ENCODE measurements at places on chromosomes 12 and 14.
A peak's percentile ranks its signal among the peaks of the same experiment; 100 is the strongest.

GRCh38 chr14:92480856-92481255 is 32.7 kb upstream of the RIN3 start:
- DNase-seq = no peak

GRCh38 chr12:127911291-127911690 is 355.7 kb upstream of the TMEM132C start:
- no peak for DNase-seq

DNA sequence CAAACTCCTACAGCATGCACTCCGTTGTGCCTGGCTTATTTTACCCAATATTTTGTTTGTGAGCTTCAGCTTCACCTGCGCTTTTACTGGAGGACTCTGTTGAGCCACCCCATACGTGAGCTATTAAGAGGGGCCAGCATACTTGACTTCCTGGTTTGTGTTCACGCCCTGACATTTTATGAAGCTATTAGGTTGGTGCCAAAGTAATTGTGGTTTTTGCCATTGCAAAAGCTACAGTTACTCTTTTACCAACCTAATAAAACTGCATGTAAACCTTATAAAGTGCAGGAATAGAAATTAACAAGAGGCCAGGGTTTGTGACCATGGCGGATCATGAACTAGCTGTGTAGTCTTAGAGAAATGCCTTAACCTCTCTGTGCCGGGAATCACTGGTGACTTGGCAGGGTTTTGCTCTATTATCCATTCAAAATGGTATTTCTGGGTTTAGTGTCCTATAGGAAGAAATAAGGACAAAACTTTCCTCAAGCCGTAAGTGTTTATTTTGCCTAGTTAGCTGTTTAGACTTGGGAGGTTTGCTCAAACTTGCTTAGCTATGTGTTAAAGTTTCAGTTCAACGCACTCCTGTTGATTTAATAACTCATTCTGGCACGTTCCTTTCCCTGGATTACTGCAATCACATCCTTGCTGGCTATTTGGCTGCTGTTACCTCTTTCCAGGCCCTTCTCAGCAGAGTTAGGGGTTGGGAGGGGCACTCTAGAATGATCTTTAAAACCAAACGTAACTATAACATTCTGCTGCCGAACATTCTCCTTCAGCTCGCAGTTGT is 1027.6 kb downstream of the BCL11B start:
- no peak for DNase-seq

DNA sequence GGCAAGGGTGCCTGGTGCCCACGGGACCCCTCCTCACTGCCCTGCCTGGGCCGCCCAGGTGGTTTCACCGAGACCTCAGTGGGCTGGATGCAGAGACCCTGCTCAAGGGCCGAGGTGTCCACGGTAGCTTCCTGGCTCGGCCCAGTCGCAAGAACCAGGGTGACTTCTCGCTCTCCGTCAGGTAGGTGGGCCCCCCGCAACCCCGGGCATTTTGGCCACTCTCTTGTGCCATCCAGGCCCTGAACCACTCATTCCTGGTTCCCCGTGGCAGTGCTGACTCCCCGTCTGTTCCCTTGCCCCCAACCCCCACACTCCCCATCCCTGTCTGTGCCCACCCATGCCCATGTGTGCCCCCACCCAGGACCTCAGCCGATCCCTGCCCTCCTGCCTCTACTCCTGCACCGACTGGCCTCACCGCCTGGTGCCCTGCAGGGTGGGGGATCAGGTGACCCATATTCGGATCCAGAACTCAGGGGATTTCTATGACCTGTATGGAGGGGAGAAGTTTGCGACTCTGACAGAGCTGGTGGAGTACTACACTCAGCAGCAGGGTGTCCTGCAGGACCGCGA is 480 bp downstream of the PTPN6 start:
- DNase-seq = no peak

- DNase-seq = peak; percentile 7
Measured at GRCh38 chr12:39440781-39441180, 2.1 kb downstream of the KIF21A start.

GRCh38 chr12:33676866-33677265 is 237.2 kb upstream of the SYT10 start:
- no peak for DNase-seq

GRCh38 chr12:3009780-3010179 is 50.6 kb downstream of the TEAD4 start:
- no peak for DNase-seq

DNA sequence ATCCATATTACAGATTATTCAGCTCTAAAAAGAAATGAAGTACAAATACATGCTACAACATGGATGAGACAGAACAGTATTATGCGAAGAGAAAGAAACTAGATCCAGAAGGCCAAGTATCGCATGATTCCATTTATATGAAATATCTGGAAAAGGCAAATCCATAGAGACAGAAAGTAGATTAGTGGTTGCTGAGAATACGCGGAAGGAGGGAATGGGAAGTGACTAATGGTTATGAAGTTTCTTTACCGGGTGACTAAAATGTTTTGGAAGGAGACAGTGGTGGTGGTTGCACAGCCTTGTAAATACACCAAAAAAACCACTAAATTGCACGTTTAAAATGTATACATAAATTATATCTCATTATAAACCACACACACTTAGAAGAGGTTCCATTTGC is 12.5 kb downstream of the PRDM4 start:
- peak; percentile 23 for DNase-seq

- no peak for DNase-seq
Measured at GRCh38 chr12:131836714-131837397, 8.7 kb downstream of the MMP17 start.

- no peak for DNase-seq
Measured at GRCh38 chr12:127925971-127926370, 341.0 kb upstream of the TMEM132C start.

DNA sequence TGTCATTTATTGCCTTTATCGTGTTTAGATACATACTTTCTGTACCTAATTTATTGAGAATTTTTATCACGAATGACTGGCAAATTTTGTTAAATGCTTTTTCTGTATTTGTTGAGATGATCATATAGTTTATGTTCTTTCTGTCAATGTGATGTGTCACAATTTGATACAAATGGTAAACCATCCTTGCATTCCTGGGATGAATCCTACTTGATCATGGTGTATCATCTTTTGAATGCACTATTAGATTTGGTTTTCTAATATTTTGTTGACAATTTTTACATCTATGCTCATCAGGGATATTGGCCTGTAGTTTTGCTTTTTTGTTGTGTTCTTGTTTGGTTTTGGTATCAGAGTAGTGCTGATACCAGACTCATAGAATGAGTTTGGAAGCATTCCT is 185.1 kb downstream of the NUBPL start:
- no peak for DNase-seq

DNA sequence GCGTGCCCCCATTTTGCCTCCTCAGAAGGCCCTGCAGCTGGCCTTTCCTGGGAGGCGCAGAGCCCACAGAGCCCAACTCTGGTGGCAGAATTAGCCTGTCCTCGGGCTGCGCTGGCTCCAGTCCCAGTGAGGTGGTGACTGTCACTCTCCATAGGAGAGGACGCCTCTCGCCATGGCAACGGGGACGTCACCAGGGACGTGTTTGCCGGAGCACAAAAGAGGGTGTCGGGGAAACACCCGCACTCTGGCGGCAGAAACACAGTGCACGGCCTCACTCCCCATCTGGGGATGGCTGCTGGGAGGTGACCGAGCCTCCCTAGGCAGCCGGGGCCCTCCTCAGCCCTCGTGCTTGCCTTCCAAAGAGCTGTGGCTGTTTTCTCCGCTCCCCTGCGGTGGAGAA is 50.2 kb upstream of the NCOR2 start:
- no peak for DNase-seq

DNA sequence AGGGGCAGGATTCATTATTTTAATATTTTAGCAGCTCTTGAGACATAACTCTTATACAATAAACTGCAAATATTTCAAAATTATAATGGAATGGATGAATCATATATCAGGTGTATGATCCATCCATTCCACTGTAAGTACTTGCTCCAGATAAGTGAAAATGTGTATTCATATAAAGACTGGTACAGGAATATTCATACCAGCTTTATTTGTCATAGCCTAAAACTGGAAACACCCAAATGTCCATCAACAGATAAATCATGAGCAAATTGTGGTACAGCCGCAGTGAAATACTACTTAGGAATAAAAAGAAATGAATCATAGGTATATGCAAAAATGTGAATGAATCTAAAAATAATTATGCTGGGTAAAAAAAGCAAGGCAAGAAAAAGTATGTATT is 263.6 kb upstream of the SYT10 start:
- no peak for DNase-seq

GRCh38 chr12:14247166-14247565 is 118.3 kb upstream of the ATF7IP start:
- DNase-seq = no peak

GRCh38 chr14:33909380-33910084 is 41.3 kb downstream of the EGLN3 start:
- DNase-seq = no peak

DNA sequence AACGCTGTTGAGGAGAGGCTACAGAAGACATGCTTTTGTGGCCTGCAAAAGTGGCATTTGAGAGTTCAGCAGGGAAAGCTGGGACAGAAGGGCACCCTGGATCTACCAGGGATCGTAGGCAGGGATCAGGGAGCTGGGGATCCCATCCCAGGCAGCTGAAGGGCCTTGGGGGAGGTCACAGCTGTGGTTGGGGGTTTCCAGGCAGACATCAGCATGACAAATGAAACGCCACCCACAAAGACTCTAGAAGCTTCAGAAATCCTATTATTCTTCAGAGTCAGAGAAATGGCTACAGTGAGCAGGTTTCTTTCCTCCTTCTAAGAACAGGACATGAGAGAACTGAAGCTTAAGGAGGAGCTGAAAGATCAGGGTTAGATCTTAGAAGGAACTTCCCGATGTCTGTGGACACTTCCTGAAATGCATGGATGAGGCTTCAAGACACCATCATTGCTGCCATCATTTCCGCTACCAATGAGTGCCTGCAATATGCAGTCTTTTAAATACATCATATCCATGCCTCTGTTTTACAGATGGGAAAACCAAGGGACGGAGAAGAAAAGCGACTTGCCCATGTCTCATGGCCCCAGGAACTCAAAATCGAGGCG is 104.3 kb downstream of the RBM19 start:
- no peak for DNase-seq

GRCh38 chr12:43111608-43112007 is 440.4 kb downstream of the ADAMTS20 start:
- no peak for DNase-seq

GRCh38 chr12:13835652-13836051 is 145.8 kb downstream of the GRIN2B start:
- DNase-seq = no peak

DNA sequence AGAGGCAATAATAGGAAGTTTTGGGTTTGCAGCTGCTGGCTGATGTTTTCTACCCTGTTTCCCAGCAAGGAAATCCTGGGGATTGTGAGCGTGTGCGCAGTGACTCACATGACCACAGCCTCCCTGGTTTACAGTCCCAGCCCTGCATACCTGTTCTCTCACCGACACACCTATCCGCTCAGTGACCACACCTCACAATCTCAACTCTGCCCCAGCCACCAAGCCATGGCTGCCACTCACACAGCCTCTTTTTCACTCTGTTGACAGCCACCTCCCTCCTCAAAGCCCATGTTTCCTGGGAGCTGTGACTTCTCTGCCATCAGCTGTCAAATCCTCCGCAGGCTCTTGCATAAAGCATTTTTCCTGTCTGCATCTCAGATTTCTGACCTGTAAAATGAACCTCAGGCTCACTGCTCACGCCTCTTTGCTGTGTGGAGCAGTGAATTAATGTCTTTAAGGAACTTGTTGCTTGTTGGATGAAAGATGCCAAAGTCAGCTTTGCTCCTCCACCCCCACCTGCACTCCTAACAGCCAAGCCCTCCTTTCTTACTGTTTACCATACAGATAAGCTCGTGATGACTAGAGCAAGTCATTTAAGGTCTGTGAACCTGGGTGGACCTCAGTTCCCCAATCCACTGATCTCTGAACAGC is 43.5 kb downstream of the B4GALNT3 start:
- no peak for DNase-seq

DNA sequence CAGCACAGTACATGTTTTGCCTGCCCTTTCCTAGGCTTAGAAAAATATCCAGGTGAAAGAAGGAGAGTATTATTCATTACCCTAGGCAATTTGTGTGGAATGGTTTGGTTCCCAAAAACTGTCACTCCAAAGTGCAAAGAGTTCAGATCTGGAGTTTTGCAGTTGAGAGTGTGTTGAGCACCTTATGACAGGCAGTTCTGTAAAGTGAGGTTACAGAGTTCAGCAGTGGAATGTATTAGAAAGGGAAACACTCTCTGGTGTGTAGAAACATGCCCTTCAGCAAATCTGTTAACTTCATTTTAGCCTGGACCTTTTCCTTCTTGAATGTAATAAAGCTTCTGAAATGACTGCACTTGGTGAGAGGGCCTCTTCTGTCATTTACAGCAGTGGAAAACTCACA is 154.0 kb upstream of the SSTR1 start:
- no peak for DNase-seq

DNA sequence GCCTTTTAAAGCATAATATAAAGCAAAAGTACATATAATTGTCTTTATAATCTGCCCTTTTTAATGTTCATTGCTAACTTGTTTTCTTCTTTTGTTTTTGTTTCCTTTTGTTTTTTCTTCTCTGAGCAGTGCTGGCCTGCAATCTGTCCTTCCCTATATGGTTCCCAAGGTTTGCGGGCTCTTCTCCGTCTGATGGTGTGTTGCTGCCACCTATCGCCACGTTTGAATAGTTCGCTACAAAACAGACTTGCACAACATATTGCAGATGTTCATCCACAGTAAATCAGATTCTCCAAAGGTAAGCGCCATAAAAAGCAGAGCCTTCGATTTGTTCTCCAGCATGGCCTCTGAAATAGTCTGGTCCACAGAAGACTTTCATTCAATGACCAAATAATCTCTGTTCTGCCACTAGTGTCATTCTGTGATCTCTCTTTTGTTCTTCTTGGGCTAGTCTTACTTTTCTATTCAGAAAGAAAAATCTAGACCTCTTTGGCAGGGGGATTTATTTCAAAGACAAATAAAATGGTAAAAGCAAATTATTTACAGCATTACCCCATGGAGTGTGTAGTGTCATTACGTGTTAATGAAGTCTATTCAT is 33.5 kb downstream of the C12orf50 start:
- peak; percentile 53 for DNase-seq

DNA sequence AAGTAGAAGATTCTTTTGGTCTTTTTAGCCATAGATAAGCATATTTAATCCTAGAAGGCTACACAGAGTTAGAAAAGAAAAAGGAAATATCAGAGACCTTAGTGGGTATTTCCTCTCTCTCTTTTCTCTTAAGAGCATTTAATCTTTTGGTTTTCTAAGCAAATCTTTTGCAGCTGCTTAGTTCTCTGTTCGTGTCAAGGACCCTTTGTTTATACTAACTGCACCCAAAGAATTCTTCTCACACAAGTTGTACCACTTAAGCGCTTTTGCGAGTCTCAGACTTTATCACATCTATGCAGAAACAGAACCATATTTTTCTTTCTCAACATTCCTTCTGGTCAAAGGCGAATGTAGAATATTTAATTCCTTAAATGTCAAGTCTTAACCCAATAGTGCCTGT is 17.9 kb upstream of the NID2 start:
- no peak for DNase-seq

All from RCC 7860 (cell line).